ENCODE measurements at places on chromosomes 5 and 9.

GRCh38 chr9:124126648-124127646 is 115.4 kb downstream of the LHX2 start:
- peak; percentile 74 for DNase-seq

DNA sequence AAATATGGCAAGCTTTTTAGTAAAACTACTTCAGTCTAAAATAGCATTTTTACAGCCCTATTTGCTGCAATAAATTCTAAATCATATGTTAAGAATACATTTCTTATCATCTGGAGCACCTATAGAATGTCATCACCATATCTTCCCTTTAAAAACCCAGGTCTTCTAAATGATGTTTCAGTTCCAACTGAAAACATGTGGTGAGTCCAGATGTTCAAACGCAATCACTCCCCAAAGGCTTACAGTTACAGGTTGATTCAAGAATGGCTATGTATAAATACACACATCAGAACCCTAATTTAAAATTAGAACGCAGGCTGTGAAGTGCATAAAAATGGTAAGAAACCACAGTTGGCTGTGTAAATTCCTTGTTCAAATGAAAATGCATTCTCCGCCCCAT is 796.3 kb downstream of the MAT2B start:
- DNase-seq = no peak

GRCh38 chr9:4983601-4984165 is 1.4 kb upstream of the JAK2 start:
- DNase-seq = no peak

DNA sequence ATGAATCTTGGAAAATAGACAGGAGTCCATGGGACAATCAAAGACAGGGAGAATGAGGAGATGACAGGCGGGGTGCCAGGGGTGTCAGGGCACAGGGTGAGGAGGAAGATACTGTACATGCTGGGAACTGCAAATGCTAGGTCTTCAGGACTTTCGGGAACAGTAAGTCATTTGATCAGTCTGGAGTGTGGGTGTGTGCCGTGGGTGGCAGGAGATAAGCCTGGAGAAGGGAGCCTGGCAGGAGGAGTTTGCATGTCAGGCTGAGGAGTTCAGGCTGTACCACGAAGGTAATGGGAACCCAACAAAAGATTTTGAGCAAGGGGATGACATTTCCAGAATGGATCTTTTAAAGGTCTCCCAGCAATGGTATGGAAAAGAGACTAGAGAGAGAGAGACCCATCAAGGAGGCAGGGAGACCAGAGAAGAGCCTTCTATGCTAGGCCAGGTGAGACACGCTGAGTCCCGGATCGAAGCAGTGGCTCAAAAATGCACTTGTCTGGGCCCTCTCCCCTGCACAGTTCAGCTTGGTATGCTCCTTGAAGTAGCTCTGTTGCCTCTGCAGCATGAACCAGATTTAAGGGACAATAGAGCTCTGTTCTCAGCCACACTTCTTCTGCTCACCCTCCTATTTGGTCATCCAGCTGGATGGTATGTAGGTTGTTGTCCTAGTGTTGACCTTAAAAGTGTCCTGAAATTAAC is 77.0 kb upstream of the FER start:
- no peak for DNase-seq

DNA sequence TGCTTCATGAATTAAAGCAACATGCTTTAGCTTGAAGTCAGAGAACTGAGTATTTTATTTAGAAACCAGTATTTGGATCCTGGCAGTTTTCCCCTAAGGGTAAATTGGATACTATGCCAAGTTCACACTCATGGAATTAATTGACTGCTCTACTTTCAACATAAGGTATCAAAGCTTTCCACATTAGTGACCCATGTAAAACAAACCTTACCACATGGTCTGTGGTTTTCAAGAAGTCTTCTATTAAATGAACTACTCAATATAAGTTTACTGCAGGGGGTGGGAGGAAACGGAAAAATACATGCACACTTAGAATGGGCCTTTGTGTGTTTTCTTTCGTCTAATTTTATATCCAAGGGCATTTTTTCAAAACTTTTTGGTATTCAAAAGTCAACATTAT is 232.0 kb upstream of the FBXL7 start:
- no peak for DNase-seq

DNA sequence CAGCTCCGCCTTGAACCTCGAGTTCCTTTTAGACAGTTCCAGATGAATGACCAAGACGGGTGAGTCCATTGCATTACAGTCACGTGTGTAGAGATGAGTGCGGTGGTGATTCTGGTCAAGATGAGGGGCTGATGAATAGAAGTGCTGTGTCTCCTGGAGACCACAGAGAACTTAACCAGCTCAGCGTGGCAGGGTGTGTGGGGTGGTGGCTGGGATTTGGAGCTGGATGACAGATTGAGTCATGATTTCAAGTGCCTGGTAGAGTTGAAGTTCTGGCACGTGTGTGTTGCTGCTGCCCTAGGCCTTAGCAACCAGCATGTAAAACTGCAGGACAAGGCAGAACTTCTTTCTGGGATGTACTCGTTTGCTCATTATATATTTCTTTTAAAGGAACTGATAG is 53.3 kb downstream of the PRRC2B start:
- DNase-seq = no peak

DNA sequence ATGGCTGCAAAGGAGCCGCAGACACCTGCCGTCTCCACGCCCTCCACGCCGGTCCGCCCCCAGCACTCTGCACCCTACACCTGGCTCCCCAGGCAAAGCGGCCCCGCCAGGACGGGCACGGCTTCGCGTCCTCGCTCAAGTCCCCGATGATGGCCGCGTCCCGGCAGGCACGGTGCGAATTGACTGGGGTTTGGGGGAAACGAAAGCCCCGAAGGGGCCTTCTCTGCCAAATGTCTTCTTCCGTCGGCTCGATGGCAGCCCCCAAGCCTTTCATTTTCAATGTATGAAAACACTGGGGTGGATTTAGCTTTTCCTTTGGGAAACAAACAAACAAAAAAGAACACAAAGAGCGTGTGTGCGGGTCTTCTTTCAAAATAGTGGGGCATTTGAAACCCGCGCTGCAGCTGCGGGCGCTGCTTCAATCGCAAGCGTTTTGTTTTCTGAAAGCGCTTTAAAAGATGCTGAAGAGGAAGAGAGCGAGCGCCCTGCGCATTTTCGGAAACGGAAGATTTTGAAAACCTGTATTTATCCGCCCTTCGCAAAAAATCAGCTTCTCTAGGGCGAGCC is 160.0 kb downstream of the RMI1 start:
- DNase-seq = peak; percentile 29

GRCh38 chr9:107940616-107941595 is 451.3 kb upstream of the KLF4 start:
- DNase-seq = no peak

- DNase-seq = no peak
Measured at GRCh38 chr5:9269014-9269413, 276.9 kb downstream of the SEMA5A start.

DNA sequence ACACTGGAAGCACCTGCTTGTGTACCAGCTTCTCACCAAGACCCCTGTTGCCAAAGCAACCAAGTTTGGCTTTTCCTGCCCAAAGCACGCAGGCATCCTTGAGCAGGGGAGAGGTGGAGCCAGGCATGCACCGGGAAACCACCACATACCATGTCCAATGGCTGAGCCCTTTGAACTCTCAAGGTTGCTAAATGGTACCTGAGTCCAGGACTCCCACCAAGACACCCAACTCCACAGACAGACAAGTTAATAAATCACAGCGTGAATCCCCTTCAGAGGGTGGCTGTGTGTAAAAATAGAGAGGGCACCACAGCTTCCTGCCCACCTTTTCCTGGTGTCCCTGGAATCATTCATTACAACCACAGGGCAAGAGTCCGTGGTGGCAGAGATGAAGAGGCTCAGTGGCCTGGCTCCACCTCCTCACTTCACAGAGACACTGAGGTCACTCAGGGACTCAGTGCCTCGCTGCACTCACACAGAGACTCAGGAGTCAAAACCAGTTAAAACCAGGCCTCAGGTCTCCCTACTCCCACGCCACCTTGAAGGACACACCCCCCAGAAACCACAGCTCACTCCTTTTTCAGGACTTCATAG is 143.7 kb downstream of the C5orf15 start:
- no peak for DNase-seq

Measured in activated T-cell treated with anti-CD3 and anti-CD28 coated beads, Interleukin-2, amount 50 U/mL, for 1 hour (primary cell).